ENCODE measurements at places on chromosomes 16 and 17.

DNA sequence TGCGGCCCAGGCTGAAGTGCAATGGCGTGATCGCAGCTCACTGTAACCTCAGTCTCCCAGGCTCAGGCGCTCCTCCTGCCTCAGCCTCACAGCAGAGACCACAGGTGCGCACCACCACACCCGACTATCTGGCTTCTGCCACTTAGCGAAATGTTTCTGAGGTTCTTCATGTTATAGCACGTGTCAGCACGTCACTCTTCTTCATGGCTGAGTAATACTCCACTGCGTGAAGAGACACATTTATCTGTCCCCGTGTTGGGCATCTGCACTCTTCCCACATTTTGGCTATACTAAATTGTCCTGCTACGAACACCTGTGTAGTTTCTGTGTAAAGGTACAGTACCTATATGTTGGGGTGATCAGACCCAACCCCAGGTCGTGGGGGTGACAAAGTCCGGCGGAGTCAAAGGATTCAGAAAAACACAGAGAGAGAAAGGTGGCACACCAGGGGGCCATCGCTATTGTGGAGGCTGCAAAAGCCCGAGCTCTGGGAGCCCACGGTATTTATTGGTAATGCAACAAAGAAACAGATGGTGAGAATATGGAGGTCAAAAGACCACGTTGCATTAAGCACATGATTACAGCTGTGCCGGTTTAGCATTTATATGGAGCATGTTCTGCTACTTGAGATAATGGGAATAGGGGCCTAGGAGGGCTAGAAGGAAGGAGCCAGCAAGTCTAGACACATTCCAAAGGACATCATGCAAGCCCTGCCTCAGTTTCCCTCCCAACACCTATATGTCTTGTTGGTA is 851 bp upstream of the DPEP1 start:
- DNase-seq: no peak

- DNase-seq: no peak
These were observed 10.8 kb downstream of the ZNF213 start for GRCh38 chr16:3145660-3146059.

DNA sequence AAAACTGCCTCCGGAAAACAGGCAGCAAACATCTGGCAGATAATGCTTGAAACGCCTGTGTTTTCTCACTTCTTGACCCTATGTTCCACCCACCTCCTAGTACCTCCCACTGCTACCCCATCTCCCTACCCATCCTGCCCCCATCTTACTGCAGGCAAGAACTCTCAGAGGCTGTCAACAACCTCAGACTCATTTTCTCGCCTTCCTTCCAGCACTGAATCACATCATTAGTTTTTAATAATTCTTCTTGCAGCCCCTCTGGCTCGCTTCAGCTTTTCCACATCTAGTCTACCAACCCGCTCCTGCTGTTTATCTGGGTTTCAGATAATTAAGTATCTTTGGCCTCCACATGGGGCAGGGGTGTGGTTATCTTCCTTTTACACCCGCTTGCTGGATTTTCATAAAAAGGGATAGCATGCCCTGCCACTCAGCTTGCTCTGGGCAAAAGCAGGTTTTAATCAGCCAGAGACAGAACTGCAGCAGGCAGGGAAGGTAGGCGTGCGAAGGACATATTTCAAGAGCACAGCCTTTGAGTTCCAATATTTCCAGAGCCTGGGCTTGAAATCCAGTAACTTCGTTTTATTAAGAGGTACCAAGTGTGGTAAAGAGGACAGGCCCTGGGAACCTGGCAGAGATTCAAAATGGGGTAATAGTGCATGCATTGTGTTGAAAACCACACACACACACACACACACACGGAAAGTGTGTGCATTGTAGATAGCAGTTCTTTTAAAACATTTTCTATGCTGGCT is 87.5 kb downstream of the BMERB1 start:
- DNase-seq: no peak

- peak; percentile 26 for DNase-seq
These were observed 124.9 kb upstream of the KCNJ16 start for GRCh38 chr17:69949973-69950695.

DNA sequence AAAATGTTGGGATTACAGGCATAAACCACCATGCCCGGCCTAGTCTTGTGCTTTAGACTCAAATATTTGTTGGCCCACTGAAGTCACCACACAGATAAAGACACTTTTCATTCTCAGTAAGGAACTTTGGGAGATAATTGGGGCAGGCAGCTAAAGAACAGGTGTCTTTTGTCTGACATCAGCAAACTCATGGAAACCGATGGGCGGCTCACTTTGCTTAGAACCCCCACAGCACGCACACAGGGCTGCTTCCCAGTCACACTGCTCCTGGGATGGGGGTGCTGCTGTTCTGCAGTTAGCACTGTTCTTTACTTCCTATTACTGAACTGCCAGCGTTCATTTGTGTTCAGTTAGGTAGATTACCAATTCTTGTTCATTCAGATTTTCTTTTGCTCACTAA is 18.0 kb upstream of the BRCA1 start:
- DNase-seq: no peak

- DNase-seq: no peak
These were observed 3.3 kb downstream of the PMP22 start for GRCh38 chr17:15261802-15262290.

- no peak for DNase-seq
These were observed 587 bp downstream of the PLD6 start for GRCh38 chr17:17205368-17206123.

DNA sequence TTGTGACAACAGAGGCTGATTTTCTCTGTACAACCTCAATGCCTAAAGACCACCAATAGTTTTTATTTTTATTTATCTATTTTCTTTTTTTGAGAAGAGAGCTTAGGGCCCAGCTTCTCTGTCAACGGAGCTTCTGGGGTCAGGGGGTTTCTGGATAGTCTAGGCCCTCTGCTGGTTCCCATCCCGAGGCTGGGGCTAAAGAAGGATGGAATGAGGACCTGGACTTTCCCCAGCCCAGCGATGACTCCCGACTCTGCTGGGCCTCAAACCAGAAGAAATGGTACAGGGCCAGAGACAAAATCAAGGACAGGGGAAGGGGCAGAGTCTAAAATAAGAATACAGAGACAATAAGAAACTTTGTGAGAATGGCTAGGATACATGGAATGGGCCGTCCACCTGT is 5.7 kb upstream of the TSPOAP1 start:
- no peak for DNase-seq

GRCh38 chr17:21098934-21099689 is 27.7 kb upstream of the DHRS7B start:
- DNase-seq: peak; percentile 29

GRCh38 chr16:17212606-17213005 is 258.2 kb downstream of the XYLT1 start:
- no peak for DNase-seq

Measured in NCI-H187 treated with DMSO at 0.1 percent for 48 hours (cell line).